ENCODE measurements at places on chromosomes 4 and X. TPM values are rescaled to one million over a fixed set of nuclear protein-coding genes. Genes with fewer than 3 reads are reported as not detected.

FRMD7 gene
- polyA plus RNA-seq: not detected

SPATA4 gene
- 0.58 TPM for polyA plus RNA-seq

AFP gene
- not detected for polyA plus RNA-seq

P2RY4 gene
- polyA plus RNA-seq: not detected

PALLD gene
- polyA plus RNA-seq: 23.9 TPM

GYG2 gene
- 6.1 TPM for polyA plus RNA-seq

STPG2 gene
- polyA plus RNA-seq: not detected

NDST3 gene
- 0.17 TPM for polyA plus RNA-seq

CENPVL1 gene
- polyA plus RNA-seq: not detected

CXCL13 gene
- not detected for polyA plus RNA-seq

GABRG1 gene
- polyA plus RNA-seq: 1.8 TPM

FHIP1A gene
- polyA plus RNA-seq: 2.8 TPM

GSX2 gene
- polyA plus RNA-seq: 0.19 TPM

OTUD6A gene
- not detected for polyA plus RNA-seq

NPY2R gene
- polyA plus RNA-seq: 0.20 TPM

RNF113A gene
- 19.2 TPM for polyA plus RNA-seq

TLR8 gene
- 0.10 TPM for polyA plus RNA-seq

MAGEA1 gene
- not detected for polyA plus RNA-seq

TET2 gene
- polyA plus RNA-seq: 1.6 TPM

RIPPLY1 gene
- not detected for polyA plus RNA-seq

GC gene
- polyA plus RNA-seq: not detected

CCDC120 gene
- polyA plus RNA-seq: 6.9 TPM

GUCY1B1 gene
- 9.8 TPM for polyA plus RNA-seq

STATH gene
- not detected for polyA plus RNA-seq

MAML3 gene
- 9.4 TPM for polyA plus RNA-seq
